ENCODE measurements at places on chromosomes 2 and 18. TPM values are rescaled to one million over a fixed set of nuclear protein-coding genes. Genes with fewer than 3 reads are reported as not detected.

POU3F3 gene
- total RNA-seq, result not detected

FBXO41 gene
- 2.5 TPM for total RNA-seq

LONRF2 gene
- total RNA-seq, result 1.0 TPM

IL1RL1 gene
- 11.6 TPM for total RNA-seq

EMILIN2 gene
- 24.0 TPM for total RNA-seq

ACTR2 gene
- 60.7 TPM for total RNA-seq

UGT1A6 gene
- total RNA-seq, result not detected

VWC2L gene
- not detected for total RNA-seq

POTEJ gene
- total RNA-seq, result not detected

INO80D gene
- total RNA-seq, result 6.0 TPM

ACMSD gene
- not detected for total RNA-seq

WDR35 gene
- total RNA-seq, result 3.4 TPM

All from pericardium fibroblast (primary cell).